ENCODE measurements at places on chromosomes 3 and 15.

DNA sequence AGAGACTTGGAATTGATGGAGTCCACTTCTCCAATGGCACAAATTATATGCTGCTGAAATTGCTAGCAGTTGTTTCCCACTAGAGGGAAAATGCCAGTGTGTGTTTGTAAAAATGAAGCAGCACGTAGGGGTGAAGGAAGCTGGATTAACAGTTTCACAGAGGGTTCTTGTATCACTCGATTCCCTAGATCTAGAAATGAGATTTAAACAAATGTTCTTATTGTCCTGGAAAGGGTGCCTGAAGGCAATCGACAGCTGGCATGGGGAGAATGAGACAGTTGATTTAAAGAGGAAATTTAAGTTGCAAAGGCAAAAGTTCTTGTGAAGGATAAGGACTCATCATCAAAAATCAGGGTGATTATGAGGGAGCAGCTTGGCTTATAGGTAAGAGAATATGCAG lies 234.8 kb upstream of the ARPP21 start:
- DNase-seq, result no peak

DNA sequence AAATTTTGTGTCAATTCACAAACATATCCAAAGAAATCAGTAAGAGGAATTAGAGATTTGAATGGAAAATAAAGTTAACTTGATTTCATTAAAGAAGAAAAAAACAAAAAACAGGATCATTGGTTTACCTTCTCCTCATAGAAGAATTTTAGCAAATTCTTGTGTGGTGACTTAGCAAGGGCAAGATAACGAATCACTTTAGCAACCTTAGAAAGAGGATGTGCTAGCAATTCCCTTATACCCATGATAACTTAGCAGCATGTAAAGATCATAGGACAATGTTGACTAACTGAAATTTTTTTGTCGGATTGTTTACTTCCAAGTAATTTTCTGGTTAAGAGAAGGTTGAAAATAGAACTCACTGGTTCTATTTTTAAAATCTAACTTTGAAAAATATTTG lies 609.3 kb downstream of the GBE1 start:
- DNase-seq, result no peak

DNA sequence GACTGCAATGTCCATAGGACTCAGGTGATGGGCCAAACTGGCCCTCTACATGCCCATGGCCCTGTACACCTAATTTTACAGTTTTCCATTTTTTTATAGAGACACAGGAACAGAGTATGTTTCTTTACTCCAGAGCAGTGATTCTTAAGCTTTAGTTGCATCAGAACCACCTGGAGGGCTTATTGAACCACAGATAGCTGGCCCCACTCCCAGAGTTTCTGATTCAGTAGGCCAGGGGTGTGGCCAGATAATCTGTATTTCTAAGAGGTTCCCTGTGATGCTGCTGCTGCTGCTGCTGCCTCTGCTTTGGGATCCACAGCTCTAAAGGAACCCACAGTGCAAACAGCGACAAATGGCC lies 5.1 kb downstream of the RBP1 start:
- DNase-seq, result no peak

- no peak for DNase-seq
Observed at GRCh38 chr3:17469954-17470353, 272.5 kb downstream of the TBC1D5 start.

DNA sequence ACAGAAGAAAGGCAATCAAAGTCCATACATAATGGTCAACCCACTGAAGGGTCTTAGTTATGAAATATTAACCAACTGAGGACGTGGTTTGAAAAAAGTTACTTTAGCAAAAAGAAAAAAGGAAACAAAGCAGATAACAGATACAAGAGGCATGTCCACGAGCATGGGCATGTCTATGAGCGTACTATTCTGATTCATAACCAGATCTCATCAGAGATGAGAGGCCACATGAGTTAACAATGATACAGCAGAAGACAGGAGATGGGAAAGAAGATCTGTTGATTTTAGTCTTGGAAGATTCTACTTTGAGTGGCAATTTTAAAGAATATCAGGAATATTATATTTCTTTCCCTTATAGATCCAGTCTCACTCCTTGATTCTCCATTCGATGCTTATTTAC lies 262.9 kb upstream of the SLITRK3 start:
- no peak for DNase-seq

DNA sequence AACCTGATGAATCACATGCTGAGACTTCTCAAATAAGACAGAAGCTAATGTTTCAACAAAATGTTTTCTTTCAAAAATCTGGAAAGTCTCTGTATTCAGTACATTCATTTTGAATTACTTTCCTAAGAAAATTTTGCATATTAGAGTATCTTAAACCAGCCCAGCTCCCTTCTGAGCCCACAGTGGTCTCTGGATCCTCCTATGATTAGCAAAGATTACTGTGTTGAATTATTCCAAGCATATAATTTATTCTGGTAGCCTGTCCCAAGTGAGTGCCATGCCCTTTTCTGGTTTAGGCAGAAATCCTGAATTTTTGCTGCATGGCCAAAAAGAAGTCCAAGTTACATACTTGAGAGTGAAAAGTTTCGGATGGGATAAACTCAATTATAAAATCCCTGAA lies 279.0 kb downstream of the CTNNB1 start:
- no peak for DNase-seq

GRCh38 chr15:69843900-69844304 lies 253.8 kb downstream of the TLE3 start:
- no peak for DNase-seq

DNA sequence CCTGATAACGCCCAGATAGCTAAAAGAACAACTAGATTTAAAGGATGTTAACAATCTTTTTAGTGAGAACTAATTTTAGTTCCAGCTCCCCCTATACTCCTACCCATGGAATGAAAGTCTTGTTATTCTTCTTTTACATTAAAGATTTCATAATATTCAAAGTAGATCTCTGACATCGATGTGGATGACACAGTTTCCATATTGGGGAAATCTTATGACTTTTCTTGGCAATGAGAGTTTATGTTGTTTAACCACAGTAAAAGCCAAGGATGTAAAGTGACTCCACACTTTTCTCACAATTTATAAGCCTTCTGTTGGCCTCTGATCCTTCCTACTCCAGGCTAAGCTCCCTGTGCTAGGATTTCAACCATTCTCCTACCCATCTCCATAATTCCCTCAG lies 332.6 kb upstream of the KCNMB2 start:
- no peak for DNase-seq

DNA sequence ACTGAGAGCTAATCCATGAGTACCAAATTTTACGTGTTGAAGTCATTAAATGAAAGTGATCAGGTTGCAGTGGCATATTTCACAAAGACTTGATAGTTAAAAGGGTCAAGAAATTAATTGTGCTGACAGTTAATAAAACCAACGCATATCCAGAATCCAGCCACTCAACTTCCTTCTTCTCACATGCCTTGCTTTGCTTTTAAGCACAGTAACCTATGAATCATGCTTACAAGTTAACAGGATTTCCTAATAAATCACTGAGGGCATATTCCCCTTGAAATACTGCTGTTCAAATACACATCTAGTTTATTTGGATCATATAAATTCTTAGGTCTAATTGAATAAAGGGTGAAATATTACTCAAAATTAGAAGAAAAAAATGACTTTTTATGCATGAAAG lies 801.5 kb upstream of the EPHA6 start:
- no peak for DNase-seq

DNA sequence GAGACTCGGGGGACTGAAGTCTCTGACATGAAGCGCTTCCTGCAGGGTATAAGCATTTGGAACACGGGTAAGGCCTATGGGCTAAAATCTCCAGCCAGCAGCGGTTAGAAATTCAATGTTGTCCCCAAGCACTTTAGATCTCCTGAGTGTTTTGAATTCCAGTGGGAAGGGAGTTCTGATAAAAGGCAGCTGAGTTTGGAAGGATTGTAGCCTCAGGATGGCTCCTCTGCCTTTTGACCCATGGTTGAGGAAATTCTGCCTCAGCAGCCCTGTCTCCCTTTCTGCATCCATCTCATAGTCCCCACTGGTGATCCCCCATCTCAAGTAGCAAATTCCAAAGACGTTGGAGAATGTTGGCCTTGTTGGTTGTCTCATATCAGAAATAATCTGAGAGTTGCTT lies 24.2 kb upstream of the HACD2 start:
- DNase-seq, result no peak

- DNase-seq, result no peak
Observed at GRCh38 chr15:70417535-70417934, 319.8 kb upstream of the TLE3 start.

- DNase-seq, result no peak
Observed at GRCh38 chr15:53530761-53531160, 228.7 kb downstream of the WDR72 start.

GRCh38 chr15:62559381-62559733 lies 394.3 kb upstream of the C2CD4B start:
- DNase-seq, result no peak

DNA sequence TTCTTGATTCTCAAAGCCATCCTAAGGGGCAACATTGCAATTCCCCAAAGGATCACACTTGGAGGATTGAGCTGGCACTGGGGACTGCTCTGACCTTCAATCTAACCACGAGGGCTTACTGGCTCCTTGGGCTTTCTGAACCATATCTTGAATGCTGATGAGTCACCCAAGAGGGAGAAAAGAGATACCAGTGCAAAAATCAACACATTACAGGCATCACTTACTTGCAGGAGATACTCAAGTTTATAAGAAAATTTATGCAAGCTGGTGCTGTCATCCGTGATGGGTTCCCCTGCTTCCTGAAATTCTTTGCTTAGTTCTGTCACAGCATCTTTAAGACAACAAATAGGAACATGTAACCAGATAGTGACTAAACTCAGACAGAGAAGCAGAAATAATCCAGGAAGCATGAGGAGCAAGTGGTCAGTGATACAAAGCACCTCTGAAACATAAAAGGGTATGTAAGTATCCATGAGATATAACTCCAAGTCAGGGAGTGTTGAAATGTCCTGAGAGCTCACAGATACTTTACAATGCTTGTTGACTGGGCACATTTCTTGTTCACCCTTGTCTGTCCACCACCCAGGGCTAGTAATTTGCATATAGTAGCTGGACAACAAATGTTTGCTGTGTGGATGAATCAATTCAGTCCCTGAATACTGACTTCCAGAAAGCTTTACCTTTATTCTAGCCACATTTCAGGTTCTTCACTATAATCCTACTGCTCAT lies 14.1 kb downstream of the FYCO1 start:
- DNase-seq, result no peak

DNA sequence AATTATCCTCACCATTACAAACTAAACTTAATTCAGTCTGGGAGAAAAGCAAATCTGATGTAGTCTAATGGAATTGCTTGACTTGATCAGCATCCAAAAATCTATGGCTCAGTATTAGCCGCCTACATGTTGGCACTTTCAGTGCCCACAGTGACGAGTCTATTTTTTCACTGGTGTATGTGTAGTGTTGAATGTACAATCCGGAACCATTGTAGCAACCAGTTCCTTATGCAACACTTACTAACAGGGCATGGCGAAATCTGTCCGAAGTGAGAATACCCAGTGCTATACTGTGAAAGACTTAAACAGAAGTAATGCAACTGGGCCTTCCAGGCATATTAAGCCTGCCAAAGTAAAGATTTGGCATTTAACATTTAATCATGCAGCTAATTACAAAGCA lies 18.6 kb downstream of the LRRN1 start:
- DNase-seq, result no peak

DNA sequence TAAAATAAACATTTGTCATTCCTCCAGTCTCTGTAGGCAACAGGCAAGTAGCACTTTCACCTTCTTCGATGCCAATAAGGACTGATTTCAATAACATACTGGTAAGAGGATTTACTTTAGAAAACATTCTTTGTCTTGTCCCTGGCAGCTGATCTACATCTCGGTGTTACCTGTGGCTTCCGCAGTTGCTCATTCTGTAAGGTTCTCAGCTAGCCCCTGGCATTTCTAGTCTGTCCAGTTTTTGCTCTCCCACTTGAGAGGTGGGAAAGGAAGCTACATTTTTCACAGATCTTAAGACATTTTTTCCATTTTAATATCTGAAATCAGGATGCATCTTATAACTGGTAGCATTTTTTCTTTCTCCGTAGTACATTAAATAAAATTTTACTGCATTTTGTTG lies 19.7 kb upstream of the MAP6D1 start:
- no peak for DNase-seq

DNA sequence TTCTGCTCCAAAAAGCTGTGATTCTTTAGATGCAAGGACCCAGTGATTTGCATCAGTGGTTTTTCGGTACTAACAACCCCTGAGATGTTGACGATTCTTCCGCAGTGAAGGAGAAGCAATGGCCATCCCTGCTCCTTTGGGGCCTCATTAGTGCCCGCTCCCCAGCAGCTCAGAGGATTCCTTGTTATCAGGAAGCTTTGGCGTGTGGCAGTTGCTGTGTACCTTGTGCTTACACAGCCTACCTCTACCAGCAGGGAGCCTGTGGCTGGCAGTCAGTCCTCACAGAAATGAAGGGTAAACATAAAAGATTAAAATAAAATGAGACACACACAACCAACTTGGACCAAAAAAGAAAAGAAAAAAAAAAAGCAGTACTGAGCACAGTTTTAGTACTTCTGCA lies 55.2 kb downstream of the CNTN3 start:
- DNase-seq, result no peak

- DNase-seq, result no peak
Observed at GRCh38 chr3:123951522-123952447, 9.2 kb downstream of the CCDC14 start.

DNA sequence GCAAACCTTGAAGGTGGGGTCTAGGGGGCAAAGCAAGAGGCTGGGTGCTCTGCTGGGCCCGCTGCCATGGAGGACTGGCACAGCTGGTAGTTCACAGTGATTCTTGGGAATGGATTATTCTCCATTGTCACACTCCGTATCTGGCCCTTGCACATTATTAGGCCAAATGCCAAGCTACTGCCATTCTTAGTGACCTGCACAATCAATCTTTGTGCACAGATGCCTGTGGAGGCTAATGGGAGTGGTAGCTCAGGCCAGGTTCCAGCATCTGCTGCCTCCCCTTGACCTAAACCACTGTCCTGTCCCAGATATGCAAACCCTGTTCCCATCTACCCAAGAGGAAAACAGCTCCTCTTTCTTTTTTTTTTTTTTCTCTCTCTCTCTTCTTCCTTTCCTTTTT lies 67.5 kb downstream of the TIPARP start:
- no peak for DNase-seq

GRCh38 chr3:14329116-14329830 lies 73.1 kb upstream of the SLC6A6 start:
- DNase-seq, result no peak

DNA sequence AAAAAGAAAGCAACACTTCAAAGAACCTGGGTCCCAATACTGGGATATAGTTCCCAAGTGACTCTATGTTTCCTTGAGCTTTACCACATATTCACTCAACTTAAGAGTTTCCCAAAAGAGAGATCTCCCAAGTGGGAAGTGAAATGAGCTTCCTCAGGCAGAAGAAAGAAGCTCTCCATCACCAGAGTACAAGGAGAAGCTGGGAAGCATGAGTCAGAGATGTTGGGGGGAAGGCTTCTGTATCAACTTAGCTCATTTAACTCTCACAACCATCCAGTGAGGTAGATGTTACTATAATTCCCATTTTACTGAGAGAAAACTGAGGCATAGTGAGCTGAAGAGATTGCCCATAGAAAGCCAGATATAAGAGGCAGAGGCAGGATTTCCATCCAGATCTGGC lies 47.0 kb upstream of the TRIM42 start:
- DNase-seq, result no peak

GRCh38 chr3:113649174-113649845 lies 47.1 kb downstream of the USF3 start:
- no peak for DNase-seq

- DNase-seq, result no peak
Observed at GRCh38 chr3:156923349-156923748, 97.2 kb downstream of the LEKR1 start.
